ENCODE measurements at places on chromosomes 2 and 18. TPM values are rescaled to one million over a fixed set of nuclear protein-coding genes. Genes with fewer than 3 reads are reported as not detected.

GRCh38 chr18:7568426-7568825 is 1.3 kb downstream of the PTPRM start:
- no peak overlapping the region for H3K4me3 ChIP-seq
- DNase-seq: no peak
- no peak overlapping the region for H3K27ac ChIP-seq

- no peak overlapping the region for H3K4me3 ChIP-seq
- no peaks in the 10 kb centered on the region for H3K27me3 ChIP-seq
- no peaks in the 10 kb centered on the region for H3K4me1 ChIP-seq
- H3K27ac ChIP-seq: no peak overlapping the region
Measured at GRCh38 chr2:164014068-164014731, 278.4 kb upstream of the FIGN start.

GRCh38 chr2:148907085-148907785 is 32.2 kb downstream of the KIF5C start:
- H3K27ac ChIP-seq: no peak overlapping the region
- H3K36me3 ChIP-seq: no peaks in the 10 kb centered on the region
- no peaks in the 10 kb centered on the region for H3K4me1 ChIP-seq
- DNase-seq: no peak
- peaks cover 4% of the 10 kb centered on the region for H3K27me3 ChIP-seq
- no peak overlapping the region for H3K4me3 ChIP-seq

- no peaks in the 10 kb centered on the region for H3K36me3 ChIP-seq
- no peak for DNase-seq
- H3K27me3 ChIP-seq: peaks cover 37% of the 10 kb centered on the region
- H3K4me1 ChIP-seq: peaks cover 6% of the 10 kb centered on the region
- no peak within 1 kb of the TSS for H3K27ac ChIP-seq
- H3K4me3 ChIP-seq: no peak within 1 kb of the TSS
Measured at GRCh38 chr2:55923091-55923981, at the start of gene EFEMP1. Gene EFEMP1, minus strand, starts transcription at chr2:55923782. Its CDS starts 1,342 bp downstream, at chr2:55922440.

GRCh38 chr18:76951456-76952247 is 129.3 kb downstream of the ZNF236 start:
- no peak for DNase-seq
- no peak overlapping the region for H3K27ac ChIP-seq
- H3K4me3 ChIP-seq: no peak overlapping the region
- H3K27me3 ChIP-seq: no peaks in the 10 kb centered on the region
- peaks cover 55% of the 10 kb centered on the region for H3K36me3 ChIP-seq

- H3K4me1 ChIP-seq: no peaks in the 10 kb centered on the region
- no peak overlapping the region for H3K27ac ChIP-seq
- H3K27me3 ChIP-seq: no peaks in the 10 kb centered on the region
Measured at GRCh38 chr18:24818441-24818840, 358.0 kb downstream of the HRH4 start.

GRCh38 chr2:144230033-144230432 is 289.9 kb downstream of the ZEB2 start:
- H3K4me1 ChIP-seq: peaks cover 47% of the 10 kb centered on the region
- no peak overlapping the region for H3K27ac ChIP-seq
- H3K27me3 ChIP-seq: no peaks in the 10 kb centered on the region

- H3K4me3 ChIP-seq: no peak overlapping the region
- H3K27me3 ChIP-seq: no peaks in the 10 kb centered on the region
- H3K36me3 ChIP-seq: peaks cover 38% of the 10 kb centered on the region
- H3K27ac ChIP-seq: peak overlapping the region; percentile 19
- peak; percentile 37 for DNase-seq
Measured at GRCh38 chr2:216221811-216222210, 112.7 kb downstream of the XRCC5 start.

DNA sequence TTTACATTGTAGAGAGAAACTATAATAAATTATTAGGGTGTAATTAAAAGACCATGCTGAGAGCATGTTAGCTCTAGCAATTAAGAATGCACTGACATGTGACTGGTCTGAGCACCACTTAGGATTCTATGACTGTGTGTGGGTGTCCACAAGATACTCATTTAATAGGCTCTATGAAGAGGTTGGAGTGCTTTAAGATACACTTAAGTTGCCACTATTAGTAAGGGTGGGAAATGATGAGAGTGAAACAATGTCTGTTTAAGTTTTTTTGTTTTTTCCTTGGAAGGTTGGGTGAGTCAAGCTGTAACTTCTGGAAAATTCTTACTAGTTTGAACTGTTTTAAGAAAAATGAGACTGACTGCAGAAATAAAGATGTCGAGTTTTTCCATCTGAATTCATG is 1.8 kb upstream of the FAP start:
- H3K27ac ChIP-seq: no peak overlapping the region
- peaks cover 44% of the 10 kb centered on the region for H3K27me3 ChIP-seq
- H3K4me3 ChIP-seq: no peak overlapping the region
- no peak for DNase-seq
- no peaks in the 10 kb centered on the region for H3K36me3 ChIP-seq

GRCh38 chr2:55616551-55617174 is 759 bp downstream of the PPP4R3B start:
- no peaks in the 10 kb centered on the region for H3K27me3 ChIP-seq
- no peak overlapping the region for H3K4me3 ChIP-seq
- peak; percentile 57 for DNase-seq
- H3K27ac ChIP-seq: no peak overlapping the region
- H3K36me3 ChIP-seq: peaks cover 27% of the 10 kb centered on the region

DNA sequence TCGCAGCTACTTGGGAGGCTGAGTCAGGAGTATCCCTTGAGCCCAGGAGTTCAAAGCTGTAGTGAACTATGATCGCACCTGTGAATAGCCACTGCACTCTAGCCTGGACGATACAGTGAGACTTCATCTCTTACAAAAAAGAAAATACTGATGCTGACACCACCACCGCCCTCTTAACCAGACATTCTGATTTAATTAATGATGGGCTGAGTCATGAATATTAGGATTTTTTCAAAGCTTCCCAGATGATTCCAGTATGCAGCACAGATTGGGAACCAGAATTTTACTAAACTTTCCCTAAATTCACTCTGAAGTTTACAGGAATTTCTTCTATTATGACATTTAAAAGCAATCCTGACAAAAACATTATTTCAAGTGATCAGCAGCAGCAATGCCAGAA is 130.1 kb downstream of the ERBB4 start:
- H3K36me3 ChIP-seq: no peaks in the 10 kb centered on the region
- no peak overlapping the region for H3K4me3 ChIP-seq
- H3K27me3 ChIP-seq: no peaks in the 10 kb centered on the region
- H3K27ac ChIP-seq: no peak overlapping the region

- no peak overlapping the region for H3K4me3 ChIP-seq
- no peak for DNase-seq
- no peaks in the 10 kb centered on the region for H3K27me3 ChIP-seq
- peaks cover 9% of the 10 kb centered on the region for H3K4me1 ChIP-seq
- H3K27ac ChIP-seq: no peak overlapping the region
Measured at GRCh38 chr2:3490191-3491170, 28.9 kb downstream of the ADI1 start.

DNA sequence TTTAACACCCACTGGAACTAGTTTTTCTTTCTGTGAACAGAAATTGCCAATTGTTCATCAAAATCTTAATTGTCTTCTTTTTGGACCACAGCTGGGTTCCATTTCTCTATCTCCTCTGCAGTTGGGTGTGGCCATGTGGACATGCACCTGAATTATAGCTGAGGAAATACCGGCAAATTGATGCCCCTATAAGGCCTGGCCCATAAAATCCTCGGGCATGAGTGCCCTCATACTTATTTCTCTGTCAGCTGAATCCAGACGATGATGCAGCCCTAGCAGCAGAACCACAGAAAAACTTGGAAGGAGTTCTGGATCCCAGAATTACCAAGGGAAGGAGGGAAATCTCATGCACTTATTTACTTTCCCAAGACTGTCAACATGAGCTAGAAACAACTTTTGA is 249.0 kb downstream of the CYRIA start:
- H3K4me3 ChIP-seq: no peak overlapping the region
- H3K27ac ChIP-seq: no peak overlapping the region
- no peaks in the 10 kb centered on the region for H3K27me3 ChIP-seq

The SPAST gene
- 19.0 TPM for total RNA-seq

The HOXD11 gene
- total RNA-seq: not detected

The POTEF gene
- total RNA-seq: not detected

The TFCP2L1 gene
- total RNA-seq: 0.16 TPM

The C2orf78 gene
- total RNA-seq: not detected

Measured in activated CD8-positive, alpha-beta T cell treated with anti-CD3 and anti-CD28 coated beads, Interleukin-2, amount 10 ng/mL, durations not matched to agents 7 days and 5 days (primary cell).